Psoas muscle (tissue), 8 donors: ENCODE measurements at places on chromosomes 12 and 14.

DNA sequence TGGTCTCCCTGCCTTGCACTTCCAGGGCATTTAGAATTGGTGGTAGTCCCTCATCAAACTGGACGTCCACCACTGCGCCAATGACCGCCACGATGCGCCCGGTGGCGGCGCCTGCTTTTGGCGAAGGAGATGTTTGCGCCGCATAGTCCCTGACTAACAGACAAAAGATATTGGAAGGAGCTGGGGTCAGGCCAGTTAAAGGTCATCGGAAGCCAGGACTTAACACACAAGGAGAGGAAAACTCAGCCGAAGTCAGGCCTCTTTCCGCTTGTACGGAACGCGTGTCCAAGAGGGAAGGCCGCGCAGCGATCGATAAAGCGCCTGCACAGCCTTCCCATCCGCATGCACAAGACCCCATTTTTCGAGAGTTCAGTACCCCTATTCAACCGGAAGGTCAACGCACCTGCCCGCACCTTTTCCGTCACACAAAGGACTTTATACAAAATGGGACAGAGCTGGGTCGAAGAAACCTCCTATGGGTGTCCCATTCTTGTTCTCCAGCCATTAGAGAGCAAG is 525 bp downstream of the ATP5F1B start:
- no peak for DNase-seq

GRCh38 chr12:67807814-67808213 is 159.3 kb downstream of the DYRK2 start:
- no peak for DNase-seq

DNA sequence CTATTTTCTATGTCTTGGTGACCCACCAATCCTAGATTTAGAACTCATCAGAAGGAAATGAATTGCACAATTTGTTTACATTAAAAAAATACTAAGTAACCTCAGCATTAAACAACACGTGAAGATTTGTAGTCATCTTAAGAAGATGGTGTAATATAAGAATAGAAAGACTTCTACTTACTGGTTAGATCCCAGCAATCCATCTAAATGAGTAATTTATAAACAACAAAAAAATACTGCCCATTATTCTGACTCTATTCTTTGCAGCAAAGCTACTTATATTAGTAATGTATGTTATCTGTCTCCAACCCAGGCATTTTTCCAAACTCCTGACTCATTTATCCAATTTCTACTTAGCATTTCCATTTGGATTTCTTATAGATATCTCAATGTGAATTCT is 67.8 kb downstream of the CD163L1 start:
- no peak for DNase-seq

- peak; percentile 91 for DNase-seq
Measured at GRCh38 chr12:111405149-111405858, 419 bp upstream of the SH2B3 start.

- no peak for DNase-seq
Measured at GRCh38 chr12:63937378-63938316, 93.1 kb downstream of the SRGAP1 start.

GRCh38 chr14:72782817-72783216 is 111.1 kb downstream of the DPF3 start:
- no peak for DNase-seq

DNA sequence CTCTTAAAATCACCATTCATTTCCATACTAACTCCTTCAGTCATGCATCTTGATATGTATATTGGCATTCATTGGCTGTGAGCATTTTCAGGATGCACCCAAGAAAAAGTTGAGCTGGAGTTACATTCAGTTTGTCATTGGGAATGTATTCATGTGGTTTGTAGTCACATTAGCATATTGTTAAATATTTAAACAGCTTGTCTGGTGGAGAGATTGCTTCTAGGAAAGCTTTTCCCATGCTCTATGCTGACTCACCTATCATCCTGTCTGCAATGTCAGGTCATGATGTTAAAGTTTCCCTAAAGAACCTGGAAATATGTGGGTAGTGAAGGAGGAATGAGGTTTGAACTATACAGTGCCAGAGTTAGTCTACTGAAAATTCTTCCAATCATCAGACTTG is 583.6 kb downstream of the GALC start:
- no peak for DNase-seq

GRCh38 chr12:63078906-63079305 is 72.1 kb downstream of the AVPR1A start:
- no peak for DNase-seq
